ENCODE measurements at places on chromosomes 1 and 21. TPM values are rescaled to one million over a fixed set of nuclear protein-coding genes. Genes with fewer than 3 reads are reported as not detected.

DNA sequence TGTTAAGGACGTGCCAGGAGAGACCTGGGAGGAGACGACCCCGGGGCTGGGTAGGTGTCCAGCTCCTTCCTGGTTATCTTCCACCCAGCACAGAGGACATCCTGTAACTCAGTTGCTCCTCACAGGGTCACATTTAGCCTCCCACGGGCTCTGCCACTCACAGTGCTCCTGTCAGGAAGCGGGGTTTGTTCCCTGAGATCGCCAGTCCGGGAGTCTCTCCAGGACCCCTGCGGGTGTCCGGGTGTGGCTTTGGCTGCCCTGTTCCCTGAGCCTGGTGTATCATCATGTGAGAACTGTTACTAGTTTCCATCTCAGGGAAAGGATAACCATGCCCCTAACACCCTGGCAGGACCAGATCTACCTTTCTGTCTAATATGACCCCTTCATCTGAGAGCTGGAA is 158.2 kb upstream of the RUNX1 start:
- DNase-seq, result no peak

RNF186 gene
- not detected for total RNA-seq

GRCh38 chr1:232711996-232712395 is 82.1 kb upstream of the SIPA1L2 start:
- no peak for DNase-seq

- DNase-seq, result no peak
These were observed 34.8 kb upstream of the QSOX1 start for GRCh38 chr1:180119837-180120236.

DNA sequence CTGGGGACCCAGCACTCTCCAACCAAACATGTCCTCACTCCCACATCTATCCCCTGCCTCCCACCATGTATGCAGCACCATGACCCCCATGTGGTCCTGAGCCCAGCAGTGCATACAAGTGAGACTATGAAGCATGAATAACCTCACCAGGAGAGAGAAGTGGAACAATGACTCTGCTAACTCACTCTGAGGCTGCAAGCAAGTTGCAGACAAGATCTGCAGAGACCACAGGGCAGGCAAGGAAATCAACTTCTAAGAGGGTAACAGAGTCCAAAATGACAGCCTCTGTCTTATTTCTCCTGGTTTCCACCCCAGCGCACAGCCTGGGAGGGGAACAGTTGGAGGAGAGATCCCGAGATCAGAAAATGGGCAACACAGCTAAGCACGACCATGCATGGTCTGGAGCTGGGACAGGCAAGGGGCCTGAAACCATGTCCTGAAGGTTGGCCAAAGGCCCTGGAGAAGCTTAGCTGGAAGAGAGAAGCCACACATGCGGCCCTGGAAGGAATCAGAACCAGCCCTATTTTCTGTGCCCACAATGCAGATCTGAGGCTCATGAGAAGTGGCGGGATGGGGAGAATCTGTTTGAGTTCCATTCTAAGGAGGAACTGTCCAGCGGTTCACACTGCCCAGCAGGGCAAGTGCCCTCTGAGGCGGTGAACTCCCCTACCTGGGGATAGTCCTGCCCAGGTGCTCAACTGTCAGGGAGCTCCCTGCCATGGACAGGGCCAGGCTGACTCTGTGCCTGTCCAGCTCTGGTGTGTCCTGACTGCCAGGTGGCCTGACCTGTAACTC is 12.5 kb upstream of the REN start:
- DNase-seq, result no peak

COL6A2 gene
- 357 TPM for total RNA-seq

MRPL9 gene
- total RNA-seq, result 66.1 TPM

- DNase-seq, result no peak
These were observed 5.8 kb upstream of the TGFB2 start for GRCh38 chr1:218339267-218339831.

PLPPR5 gene
- total RNA-seq, result 0.08 TPM

TFF2 gene
- total RNA-seq, result not detected

- DNase-seq, result no peak
These were observed 71.4 kb downstream of the CD247 start for GRCh38 chr1:167446966-167447365.

UMODL1 gene
- total RNA-seq, result not detected

DEPDC1 gene
- 0.21 TPM for total RNA-seq

GRCh38 chr1:89608984-89609725 is 23.8 kb upstream of the LRRC8C start:
- DNase-seq, result no peak

LHX4 gene
- total RNA-seq, result not detected

TSACC gene
- 2.2 TPM for total RNA-seq

GRCh38 chr1:162391790-162392563 is 10.4 kb downstream of the C1orf226 start:
- DNase-seq, result peak; percentile 41

DNA sequence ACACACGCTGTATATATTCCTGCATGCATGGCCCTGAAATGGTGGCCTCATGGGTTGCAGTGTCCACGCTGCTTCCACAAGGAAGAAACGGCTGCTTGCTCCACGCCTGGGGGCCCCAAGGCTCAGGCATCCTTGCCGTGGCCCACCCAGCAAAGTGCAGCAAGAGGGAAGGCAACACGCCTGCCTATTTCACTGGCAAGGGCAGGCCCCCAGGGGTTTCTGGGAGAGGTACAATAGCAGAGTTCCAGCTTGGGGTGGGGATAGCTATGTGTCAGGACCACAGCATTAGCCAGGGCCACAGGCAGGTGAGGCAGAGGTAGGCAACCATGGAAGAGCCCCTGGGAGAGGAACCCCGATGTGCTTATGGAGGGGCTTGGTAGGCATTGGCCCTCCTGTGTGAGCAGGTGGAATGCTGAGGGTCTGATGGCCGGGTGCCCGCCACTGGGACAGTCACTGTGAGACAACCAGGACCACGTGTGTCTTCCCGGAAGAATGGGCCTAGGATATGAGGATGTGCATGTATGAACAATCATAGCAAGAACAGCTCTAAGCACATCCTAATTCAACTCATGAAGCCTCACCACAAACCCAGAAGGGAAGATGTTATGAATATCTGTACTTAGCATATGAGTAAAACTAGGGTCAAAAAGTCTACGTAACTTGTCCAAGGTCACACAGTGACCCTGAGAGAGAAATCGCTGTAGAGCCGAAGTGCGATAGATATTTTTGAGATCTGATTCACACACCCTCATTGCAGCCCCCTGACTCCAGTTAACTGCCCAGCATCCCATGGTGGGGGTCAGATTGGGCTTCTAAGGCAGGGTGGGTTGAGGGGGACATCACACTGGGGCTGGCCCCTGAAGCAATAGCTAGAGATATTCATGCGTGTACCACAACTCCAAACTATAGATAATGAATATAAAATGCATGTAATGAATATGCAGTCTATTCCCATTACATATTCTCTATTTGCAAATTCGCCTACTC is 11.8 kb downstream of the TFF2 start:
- DNase-seq, result peak; percentile 38

VAMP3 gene
- total RNA-seq, result 113 TPM

GRCh38 chr1:75796376-75797272 is at the start of gene MSH4:
Gene MSH4, plus strand, starts transcription at chr1:75796882. Its CDS starts 104 bp downstream, at chr1:75796986.
- no peak for DNase-seq

DNA sequence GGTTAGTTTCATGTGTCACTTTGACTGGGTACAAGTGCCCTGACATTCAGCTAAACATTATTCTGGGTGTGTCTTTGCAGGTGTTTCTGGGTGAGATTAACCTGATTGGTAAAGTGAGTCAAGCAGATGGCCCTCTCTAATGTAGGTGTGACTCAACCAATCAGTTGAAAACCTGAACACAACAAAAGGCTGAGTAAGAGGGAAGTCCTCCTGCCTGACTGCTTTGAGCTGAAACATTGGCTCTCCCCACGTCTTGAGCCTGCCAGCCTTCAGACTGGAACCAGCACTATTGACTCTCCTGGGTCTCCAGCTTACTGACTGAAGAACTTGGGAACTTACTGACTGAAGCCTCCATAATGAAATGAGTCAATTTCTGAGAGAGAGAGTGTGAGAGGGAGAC is 70.0 kb upstream of the C21orf91 start:
- no peak for DNase-seq

DNA sequence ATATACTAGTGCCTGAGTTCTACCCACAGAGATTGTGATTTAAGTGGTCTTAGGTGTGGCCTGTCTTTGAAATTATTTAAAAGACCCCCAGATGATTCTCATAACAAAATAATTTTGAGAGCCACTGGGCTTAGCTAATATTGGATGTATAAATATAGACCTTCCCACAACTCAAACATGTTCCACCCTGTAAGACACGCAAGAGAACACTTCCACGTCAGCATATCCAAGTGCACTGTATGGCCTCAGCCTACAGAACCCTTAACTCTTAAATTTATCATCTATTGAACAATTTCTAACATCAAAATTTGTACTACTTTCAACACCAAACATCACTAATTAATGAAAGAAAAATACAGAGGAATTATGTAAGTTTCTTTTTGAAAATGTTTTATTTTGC is 2.5 kb downstream of the FAM177B start:
- no peak for DNase-seq

FHAD1 gene
- 12.3 TPM for total RNA-seq

DNA sequence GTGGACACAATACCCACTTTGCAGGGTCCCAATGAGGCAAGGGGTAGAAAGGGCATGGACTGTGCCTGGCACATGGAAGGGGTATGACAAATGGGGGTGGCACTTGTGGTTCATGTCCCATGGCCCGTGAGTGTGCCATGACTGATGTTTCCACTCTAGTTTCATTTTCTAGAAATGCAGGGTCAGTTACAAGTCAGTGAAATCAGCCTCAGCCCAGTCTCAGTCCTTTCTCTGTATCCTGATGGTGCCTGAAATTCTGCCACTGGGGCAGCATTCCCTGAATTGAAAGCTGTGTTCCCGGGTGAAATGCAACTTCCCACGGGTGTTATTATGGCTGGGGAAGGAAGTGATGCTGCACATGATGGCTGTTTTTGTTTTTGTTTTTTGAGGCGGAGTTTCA is 110.8 kb upstream of the ZBTB40 start:
- no peak for DNase-seq

DNA sequence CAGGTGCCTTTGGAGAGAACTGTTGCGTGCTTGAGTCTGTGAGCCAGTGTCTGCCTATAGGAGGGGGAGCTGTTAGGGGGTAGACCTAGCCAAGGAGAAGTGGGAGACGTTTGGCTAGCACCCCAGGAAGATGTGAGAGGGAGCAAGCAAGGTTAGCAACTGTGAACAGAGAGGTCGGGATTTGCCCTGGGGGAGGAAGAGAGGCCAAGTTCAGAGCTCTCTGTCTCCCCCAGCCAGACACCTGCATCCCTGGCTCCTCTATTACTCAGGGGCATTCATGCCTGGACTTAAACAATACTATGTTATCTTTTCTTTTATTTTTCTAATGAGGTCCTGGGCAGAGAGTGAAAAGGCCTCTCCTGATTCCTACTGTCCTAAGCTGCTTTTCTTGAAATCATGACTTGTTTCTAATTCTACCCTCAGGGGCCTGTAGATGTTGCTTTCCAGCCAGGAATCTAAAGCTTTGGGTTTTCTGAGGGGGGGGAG is 2.4 kb downstream of the BTG2 start:
- no peak for DNase-seq

DNA sequence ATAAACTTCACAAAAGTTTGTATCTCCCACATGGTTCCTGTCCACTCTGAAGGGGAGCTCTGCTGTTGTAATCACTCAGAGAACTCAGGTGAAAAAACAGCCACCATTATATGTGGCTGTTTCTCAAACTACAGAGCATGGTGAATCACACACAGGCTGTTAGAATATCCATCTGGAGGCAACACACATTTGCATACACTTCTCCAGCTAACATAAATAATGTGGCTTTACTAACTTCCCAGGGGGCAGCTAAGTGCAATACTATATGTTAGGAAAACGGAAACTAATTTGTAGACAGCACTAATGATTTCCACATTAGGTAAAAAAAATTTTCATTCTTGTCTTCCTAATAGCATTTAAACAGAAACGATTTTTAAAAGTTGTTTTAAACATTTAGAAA is 49.3 kb downstream of the PTGFR start:
- DNase-seq, result no peak

DNA sequence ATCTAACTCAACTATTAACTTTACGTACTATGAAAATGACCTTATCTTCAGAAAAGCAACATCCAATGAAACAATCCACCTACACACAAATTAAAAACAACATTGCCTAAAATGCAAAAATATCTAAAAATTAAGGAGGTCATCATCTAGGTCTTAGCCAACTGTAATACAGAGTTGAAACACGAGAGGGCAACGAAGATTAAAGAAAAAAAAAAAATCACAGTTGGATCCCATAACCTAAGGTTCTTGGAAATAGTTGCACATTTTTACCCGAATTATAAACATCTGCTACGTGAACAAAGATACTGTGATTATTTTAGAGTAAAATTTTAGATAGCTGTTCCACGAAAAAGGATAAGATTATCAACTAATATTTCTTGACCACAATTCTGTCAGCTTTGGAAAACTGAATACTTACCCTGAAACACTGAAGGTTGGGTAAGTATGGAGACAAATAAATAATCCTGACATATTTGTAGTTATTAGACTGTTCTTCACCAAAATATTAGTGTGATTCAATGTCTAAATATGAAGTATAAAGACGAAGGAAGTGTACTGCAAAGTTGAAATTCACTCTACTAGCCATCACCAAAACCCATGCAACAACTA is 88.0 kb upstream of the AK4 start:
- no peak for DNase-seq

- DNase-seq, result peak; percentile 71
These were observed 3.4 kb downstream of the ADGRB2 start for GRCh38 chr1:31760471-31761470.

- peak; percentile 88 for DNase-seq
These were observed at the start of gene SNX7 for GRCh38 chr1:98661544-98662355. Gene SNX7, plus strand, starts transcription at chr1:98661721. Its CDS starts 11 bp downstream, at chr1:98661732.

TDRD10 gene
- 3.3 TPM for total RNA-seq

DNA sequence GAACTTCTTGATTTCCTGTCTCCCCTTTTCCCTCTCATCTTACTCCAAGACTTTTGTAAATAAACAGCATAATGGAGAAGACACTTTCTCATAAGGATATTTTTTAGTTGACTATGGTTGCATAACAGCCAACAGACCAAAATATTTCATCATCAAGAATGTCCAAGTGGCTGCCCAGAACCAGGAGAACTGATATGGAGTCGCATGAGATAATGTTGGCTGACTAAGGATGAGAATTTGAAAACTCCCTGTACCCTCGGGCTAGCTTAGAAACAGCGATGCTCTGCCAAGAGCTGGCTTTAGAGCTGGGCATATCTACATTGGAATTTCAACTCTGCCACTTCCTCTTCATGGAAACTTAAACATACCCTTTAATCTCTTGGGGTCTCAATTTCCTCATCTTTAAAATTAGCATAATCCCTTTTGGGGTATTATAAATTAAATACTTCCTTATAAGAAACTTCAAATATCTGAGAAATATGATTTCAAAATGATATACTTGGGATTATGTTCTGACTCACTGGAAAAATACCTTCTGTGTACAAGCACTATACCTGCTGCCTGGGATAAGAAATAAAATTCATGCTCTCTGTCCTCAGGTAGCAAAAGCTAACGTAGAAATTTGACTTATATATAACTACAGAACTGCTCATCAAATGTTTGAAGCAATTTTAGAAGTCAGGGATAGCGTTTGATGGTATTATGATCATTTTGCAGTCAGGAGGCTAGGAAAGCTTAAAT is 777.3 kb downstream of the LTN1 start:
- DNase-seq, result no peak

GRCh38 chr1:246629976-246630375 is 63.7 kb downstream of the CNST start:
- no peak for DNase-seq

- DNase-seq, result no peak
These were observed 28.0 kb upstream of the GJB5 start for GRCh38 chr1:34726861-34727260.
